ENCODE measurements at places on chromosomes 1 and 21.
A peak's percentile ranks its signal among the peaks of the same experiment; 100 is the strongest.

DNA sequence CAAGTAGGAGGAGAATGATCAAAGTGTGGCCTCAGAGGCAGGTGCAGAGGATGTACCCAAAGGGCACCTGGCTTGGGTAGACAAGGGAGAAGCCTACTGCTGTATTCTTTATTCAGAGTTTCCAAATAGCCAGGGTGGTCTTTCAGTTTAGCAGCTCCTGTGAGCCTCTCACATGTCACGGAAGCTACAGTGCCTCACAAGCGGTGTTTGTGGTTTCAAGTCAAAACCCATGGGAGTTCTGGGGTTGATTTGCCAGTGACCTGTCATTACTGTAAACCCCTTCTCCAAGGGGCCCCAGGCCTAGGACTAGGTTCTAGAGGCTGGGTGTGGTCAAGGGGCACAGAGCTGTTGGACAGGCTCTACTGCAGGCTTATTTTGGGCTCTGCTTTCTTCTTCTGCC lies 10.2 kb upstream of the IL10 start:
- no peak for DNase-seq

GRCh38 chr1:160708118-160708517 lies 3.5 kb downstream of the CD48 start:
- DNase-seq, result peak; percentile 89

DNA sequence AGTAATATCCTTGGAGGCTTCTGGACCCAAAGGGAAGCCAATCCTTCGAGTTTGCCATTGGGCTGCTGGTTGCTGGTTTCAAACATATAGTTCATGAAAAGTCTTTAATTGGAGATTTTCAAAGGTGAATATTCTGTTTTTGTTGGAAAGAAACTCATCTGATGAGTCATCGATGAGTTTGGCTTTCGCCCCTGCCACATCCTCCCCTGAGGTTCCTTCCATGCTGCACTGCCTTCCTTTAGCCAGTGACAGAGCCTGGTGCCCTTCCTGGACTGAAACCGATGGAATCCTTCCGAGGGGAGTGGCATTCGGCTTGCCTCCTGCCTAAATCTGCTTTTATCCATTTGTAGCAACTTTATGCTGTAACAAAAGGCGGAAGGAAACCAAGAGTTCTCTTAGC lies 550.0 kb downstream of the KIF26B start:
- no peak for DNase-seq

DNA sequence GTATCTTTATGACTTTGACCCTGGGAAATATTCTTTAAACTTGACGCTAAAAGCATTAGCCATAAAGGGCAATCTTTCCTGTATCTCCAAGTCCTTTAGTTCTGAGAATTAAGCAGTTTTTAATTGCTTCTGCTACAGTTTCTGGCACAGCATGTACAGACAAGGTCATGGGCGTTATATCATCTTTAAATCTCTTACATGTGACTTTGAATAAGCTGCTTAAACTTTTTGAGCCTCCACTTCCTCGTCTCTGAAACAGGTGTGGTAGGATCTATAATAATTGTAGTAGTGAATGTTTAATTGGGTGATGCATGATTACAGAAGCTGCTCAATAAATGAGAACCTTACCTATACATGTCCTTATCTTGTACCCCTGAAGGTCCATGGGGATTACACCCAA lies 153.4 kb downstream of the PLA2G4A start:
- DNase-seq, result no peak

- DNase-seq, result no peak
Observed at GRCh38 chr1:81498471-81499462, 302.0 kb upstream of the ADGRL2 start.

- DNase-seq, result peak; percentile 73
Observed at GRCh38 chr1:160078512-160079195, 2.7 kb upstream of the KCNJ9 start.

DNA sequence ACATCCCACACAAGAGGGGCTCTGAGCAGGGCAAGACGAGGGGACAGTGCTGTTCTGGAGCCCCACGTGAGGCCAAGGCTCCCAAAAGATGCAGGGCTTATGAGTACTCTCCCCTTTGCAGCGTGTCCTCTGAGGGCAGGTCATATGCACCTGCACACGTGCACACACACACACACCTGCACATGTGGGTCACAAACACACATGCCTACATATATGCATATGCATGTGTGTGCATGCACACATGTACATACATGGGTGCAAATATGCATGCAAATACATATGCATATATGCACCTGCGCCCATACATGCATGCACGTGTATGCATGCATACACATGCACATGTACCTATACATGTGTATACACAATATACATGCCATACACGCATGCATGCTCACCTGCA lies 197.9 kb downstream of the NPHP4 start:
- DNase-seq, result no peak

Data from suppressor macrophage treated with lipopolysaccharide for 4 hours (primary cell).